ENCODE measurements at places on chromosomes 5 and 9.

GRCh38 chr5:626850-627249 is 14.7 kb downstream of the CEP72 start:
- DNase-seq = no peak

GRCh38 chr5:135473956-135474670 is 22.0 kb upstream of the TIFAB start:
- no peak for DNase-seq

DNA sequence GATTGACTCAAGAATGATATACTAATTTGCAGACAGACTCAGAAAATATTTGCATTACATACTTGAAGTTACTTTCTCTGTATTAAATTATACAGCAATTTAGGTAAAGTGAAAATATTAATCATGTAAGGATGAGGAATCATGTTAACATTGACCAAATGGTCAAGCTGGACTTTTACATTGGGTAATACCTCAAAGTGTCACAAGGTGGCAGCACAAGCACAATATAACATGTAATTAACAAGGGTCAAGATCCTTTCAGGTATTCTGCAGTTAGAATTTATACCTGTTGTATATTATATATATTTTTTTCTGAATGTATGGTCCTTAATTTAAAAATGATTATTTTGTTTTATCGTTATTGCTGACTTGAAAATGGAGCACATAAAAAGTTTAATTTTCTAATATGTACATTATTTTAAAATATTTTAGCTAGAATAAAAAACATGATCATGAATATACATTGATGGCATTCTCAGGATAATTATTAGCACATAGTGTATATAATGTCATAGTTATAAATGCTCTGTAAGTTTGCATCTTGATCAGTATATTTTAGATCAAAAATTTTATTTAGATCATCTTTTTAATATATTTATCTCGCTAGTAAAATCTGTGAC is 8.6 kb downstream of the HAPLN1 start:
- no peak for DNase-seq

DNA sequence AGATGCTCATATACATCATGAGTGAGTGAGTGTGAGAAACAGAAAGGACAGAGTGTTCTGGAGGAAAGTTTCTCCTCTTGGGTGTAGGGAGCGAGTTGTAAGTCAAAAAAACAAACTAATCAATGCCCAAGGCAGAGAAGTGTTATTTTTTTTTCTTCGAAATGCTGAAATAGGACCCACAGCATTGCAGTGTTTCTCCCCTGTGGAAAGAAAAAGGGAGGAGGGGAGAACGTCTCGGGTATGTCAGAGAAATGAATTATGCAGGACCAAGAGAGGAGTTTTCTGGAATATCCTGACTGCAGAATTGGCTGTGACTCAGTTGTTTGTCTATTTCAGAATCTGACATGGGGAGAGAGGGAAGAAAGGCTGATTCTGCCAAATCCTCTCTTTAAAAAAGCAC is 337.9 kb upstream of the RFX3 start:
- no peak for DNase-seq

- DNase-seq = no peak
Measured at GRCh38 chr9:107261106-107261505, 22.0 kb upstream of the RAD23B start.

- DNase-seq = no peak
Measured at GRCh38 chr5:161169776-161170175, 317.8 kb upstream of the ATP10B start.

- DNase-seq = no peak
Measured at GRCh38 chr9:88533951-88534455, 975 bp upstream of the NXNL2 start.

DNA sequence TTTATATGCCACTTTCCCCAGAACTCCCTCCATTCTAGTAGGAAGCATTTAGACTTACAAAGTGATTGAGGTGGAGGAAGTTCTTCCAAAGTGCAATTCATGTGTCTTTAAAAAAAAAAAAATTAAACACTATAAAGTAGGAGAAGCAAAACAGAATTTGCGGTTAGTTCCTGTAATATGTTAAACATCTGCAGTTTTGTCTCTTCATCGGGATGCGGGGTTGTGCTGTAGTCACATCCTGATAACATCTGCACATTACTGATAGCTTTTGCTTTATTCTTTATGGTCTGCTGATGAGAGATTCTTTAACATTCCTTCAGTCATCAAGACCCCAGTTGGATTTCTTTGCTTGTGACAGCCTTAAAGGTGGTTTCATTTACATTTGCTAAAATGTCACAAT is 694.3 kb downstream of the NR2F1-AS1 start:
- no peak for DNase-seq

GRCh38 chr5:76445063-76445462 is 42.0 kb downstream of the IQGAP2 start:
- no peak for DNase-seq

- DNase-seq = no peak
Measured at GRCh38 chr9:113922160-113922559, 46.1 kb downstream of the ZNF618 start.

DNA sequence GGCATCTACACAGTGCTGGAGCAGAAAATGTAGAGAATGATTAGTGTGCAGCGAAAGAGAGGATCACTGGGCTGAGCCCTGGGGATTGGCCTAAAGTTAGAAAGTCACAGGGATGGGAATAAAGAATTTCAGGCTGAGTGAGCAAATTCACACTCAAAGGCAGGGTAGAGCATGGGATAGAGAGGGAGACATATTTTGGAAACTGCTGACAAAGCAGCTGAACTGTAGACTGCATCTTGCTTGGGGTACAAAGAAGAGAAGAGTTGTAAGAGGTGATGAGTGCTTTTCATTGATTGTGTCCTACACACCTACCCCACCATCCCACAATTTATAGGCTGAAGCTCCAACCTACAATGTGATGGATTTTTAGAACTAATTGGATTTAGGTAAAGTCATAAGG is 677.8 kb downstream of the TAF11L14 start:
- DNase-seq = no peak

DNA sequence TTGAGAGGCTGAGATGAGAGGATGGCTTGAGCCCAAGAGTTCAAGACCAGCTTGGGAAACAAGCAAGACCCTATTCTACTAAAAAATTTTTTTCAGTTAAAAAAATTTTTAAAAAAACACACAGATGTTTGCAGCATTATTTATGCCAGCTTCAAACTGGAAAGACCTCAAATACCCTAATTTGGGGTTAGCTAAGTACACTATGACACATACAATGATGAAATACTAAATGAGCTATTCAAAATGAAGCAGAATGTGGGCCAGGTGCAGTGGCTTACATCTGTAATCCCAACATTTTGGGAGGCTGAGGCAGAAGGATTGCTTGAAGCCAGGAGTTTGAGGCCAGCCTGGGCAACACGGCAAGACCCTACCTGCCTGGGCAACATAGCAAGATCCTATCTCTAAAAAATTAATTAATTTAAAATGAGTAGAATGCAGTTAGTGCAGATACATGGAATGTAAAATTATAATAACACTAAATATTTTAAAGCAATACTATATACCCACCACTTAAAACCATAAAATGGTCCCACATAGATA is 44.9 kb downstream of the LHFPL2 start:
- no peak for DNase-seq
